ENCODE measurements at places on chromosomes 12 and 14.
A peak's percentile ranks its signal among the peaks of the same experiment; 100 is the strongest.

DNA sequence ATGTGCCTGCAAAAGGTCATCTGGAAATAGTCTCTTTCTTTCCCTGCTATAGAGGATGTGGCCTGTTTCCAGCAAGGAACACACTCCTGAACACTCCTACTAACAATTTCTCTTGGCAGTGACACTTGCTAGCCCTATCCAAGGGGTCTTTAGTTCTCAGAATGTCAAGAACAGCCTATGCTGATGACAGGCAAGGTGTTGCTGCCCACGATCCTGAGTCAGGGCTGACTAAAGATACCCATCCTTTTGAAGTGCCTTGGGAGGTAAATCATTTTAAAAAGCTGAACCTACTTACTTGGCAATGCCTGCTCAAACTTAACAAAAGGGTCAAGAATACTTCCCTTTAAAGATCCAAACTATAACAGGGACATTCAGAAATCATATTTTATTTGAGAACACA is 1146.4 kb downstream of the VRK1 start:
- DNase-seq: no peak

- peak; percentile 65 for DNase-seq
Observed at GRCh38 chr14:69615496-69616407, 4.4 kb downstream of the SUSD6 start.

DNA sequence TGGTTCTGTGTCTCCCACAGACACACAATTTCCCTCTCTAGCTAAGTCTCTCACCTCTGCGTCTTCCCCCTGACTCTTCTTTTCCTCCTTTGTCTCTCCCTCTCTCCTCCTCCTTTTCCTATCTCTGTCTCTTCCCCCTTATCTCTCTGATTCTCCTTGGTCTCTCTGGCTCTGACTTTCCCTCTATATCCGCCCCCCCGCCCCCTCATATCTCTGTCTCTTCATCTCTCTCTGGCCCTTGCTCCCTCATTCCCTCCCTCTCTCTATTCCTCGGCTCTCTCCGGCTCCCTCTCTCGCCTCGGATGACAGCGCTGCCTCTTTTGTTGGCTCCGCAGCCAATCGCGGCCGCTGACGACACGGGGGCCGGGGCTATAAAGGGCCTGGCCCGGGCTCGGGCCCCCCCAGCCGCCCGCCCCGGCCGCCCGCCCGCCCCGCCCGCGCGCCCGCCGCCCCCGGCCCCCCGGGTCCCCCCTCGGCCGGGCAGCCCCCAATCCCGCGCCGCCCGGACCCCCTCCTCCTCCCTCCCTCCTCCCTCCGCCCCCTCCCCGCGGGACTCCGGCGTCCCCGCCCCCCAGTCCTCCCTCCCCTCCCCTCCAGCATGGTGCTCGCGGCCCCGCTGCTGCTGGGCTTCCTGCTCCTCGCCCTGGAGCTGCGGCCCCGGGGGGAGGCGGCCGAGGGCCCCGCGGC is at the start of gene GDF11:
Gene GDF11, plus strand, starts transcription at position 404 of the 687 bp plus-strand sequence. Its CDS starts 195 bp downstream, at position 599.
- peak; percentile 92 for DNase-seq

GRCh38 chr12:1779783-1780182 is 40.6 kb upstream of the LRTM2 start:
- DNase-seq: peak; percentile 87

DNA sequence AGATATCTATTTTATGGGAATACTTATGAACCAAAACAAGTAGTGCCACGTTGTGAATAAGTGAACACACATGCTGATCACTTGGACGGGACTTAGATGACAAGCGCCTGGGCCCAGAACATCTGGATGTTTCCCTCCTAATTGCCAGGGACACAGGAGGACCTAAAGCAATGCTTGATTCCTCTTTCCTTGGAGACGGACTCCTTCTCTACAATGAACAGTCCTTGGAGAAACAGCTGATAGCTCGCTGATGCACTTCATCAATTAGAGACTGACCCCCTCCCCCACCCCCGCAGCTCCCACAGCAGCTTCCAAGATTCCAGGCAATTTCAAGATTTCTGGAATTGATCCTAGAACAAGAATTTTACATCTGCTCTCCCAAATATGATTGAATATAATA is 86.4 kb downstream of the ST8SIA1 start:
- DNase-seq: no peak
